ENCODE measurements at places on chromosomes 7 and 10.

GRCh38 chr10:14141283-14141682 lies 189.4 kb downstream of the FRMD4A start:
- DNase-seq, result no peak

- no peak for DNase-seq
Measured at GRCh38 chr10:34135515-34135914, 679.6 kb downstream of the PARD3 start.

- DNase-seq, result no peak
Measured at GRCh38 chr10:76982671-76983070, 654.9 kb downstream of the KCNMA1 start.

DNA sequence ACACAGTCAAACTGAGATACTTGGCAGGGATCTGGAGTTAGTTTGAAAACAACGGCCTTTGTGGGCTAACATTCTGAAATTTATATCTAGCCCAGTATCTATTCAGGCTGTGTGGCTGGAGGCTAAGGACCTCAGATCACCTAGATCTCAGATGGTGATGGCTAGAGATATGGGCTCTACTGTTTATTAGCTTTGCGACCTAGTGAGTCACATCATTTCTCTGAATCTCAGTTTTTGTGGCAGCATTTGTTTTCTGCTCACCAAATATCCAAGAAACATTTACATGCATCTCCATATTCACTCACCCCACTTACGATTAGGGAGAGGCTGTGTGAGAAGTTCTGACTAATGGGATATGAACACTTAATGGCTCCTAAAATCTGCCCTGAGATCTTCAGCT lies 503.9 kb downstream of the KIF20B start:
- no peak for DNase-seq

GRCh38 chr7:41882256-41882655 lies 179.4 kb upstream of the INHBA start:
- DNase-seq, result no peak

GRCh38 chr10:95279042-95279820 lies 11.6 kb downstream of the PDLIM1 start:
- no peak for DNase-seq

- DNase-seq, result no peak
Measured at GRCh38 chr7:25926891-25927625, 224.9 kb upstream of the NFE2L3 start.

GRCh38 chr10:51348622-51349021 lies 274.3 kb downstream of the PRKG1 start:
- DNase-seq, result no peak

GRCh38 chr7:17732083-17732482 lies 208.2 kb downstream of the SNX13 start:
- DNase-seq, result no peak

DNA sequence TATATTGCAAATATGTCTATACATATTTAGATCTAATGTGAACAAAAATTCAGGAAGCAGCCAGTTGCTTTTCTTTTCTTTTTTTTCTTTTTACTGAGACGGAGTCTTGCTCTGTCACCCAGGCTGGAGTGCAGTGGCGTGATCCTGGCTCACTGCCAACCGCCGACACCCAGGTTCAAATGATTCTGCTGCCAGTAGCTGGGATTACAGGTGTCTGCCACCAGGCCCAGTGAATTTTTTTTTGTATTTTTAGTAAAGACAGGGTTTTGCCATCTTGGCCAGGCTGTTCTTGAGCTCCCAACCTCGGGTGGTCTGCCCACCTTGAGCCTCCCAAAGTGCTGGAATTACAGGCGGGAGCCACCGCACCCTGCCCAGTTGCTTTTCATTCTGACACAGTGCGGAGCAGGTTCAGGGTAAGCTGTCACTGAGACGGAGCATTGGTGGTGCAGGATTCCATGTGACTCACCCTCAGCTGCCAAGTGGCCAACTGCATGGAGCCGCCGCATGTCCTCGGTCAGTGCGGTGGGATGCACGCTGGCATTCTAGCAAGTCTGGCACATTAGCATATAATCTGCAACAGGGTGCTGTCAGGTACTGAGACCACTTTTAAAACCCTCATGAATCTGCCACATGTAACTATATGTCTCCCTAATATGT lies 362.7 kb downstream of the DNAJB6 start:
- DNase-seq, result no peak

Data from stimulated activated CD8-positive, alpha-beta memory T cell treated with anti-CD3 and anti-CD28 coated beads, Interleukin-4, amount 100 ng/mL, for 4 hours (primary cell).